ENCODE measurements at places on chromosomes 1 and 21. TPM values are rescaled to one million over a fixed set of nuclear protein-coding genes. Genes with fewer than 3 reads are reported as not detected.
A peak's percentile ranks its signal among the peaks of the same experiment; 100 is the strongest.

- no peak for DNase-seq
Observed at GRCh38 chr21:45164838-45165237, 90.5 kb downstream of the ADARB1 start.

GRCh38 chr1:227996187-227996950, 10.4 kb upstream of the WNT3A start:
- peak; percentile 39 for DNase-seq

DNA sequence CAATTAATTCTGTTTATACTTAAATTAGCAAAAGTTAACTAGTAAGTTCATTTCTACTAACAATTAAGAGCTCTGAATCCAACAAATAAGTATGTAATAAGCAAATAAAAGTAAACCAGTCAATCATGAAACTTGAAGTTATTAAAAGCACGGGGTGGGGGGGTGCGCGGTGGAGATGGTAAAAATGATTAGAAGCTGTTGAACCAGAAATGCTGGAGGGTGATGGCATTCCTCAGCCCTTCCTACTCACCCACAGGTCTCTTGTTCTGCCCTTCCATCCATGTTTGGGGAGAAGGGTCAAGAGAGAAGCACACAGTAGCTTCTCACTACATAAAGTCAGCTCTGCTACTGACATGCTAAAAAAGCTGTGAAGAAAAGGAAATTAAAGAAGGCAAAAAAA, 63.5 kb downstream of the AKT3 start:
- DNase-seq, result no peak

GRCh38 chr1:220684890-220685289, 5.3 kb upstream of the C1orf115 start:
- DNase-seq, result no peak

GRCh38 chr21:44547656-44548331, 3.5 kb downstream of the KRTAP10-2 start:
- no peak for DNase-seq

DNA sequence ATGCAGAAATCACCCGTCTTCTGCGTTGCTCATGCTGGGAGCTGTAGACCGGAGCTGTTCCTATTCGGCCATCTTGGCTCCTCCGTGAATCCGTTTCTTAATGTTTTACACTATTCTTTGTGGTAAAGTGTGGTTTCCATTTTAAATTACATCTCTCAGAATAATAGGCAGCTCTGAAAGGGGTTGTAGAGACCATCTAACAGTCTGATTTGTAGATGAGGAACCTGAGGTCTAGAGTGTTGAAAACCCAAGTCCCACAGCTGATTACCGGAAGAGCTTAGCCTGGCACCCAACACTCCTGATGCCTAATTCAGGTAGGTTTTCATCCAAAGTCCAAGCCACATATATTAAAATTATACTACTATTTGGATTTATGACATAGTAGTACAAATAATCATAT, 144.0 kb downstream of the LEPR start:
- DNase-seq, result no peak

DNA sequence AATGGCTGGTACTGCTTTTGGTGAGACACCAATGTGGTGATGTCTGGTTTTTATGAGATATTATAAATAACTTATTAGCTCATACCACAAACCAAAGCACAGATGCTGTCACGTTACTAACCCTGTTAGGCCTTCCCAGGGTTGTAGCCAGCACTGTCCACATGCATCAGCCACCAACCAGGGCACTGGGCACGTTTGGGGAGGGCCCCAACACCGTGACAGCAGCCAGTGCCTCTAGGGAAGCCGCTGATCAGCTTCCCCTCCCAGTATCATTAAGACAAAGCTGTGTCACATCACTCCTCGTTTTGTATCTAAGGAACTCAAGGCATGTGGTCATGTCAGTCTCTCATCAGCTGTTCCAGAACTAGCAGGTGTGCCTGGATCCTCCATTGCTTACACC, 13.9 kb downstream of the URB1 start:
- DNase-seq, result no peak

DNA sequence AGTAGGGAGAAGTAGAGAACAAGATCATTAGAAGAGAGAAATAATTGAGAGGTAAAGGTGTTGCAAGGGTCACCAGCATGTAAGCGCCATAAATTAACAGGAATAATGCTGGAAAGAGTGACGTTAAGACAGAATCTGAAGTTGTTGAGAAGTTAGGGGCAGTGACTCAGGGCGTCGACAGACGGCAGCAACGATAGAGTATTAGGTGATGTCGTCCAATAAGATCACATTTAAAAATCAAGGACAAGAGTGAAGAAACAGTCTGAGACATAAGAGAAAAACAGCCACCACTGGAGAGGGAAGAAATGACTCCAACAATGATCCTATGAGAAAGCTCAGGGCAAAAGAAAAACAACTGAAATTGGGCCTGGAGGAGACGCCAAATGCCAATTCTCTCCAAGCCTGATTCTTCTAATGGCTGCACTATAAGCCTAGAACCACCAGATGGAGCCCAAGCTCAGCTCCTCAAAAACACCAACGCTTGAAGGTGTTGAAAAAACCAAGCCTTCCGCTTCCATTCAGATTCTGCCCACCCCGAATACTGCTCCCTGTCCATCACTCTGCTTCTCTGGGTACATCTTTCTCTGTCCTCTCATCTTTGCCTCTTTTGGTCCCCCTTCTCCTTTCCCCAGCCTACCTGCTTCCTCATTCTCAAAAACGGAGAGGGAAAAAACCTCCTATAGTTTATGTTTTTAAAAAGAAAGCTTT, 70.0 kb downstream of the LUZP1 start:
- DNase-seq, result peak; percentile 84

DNA sequence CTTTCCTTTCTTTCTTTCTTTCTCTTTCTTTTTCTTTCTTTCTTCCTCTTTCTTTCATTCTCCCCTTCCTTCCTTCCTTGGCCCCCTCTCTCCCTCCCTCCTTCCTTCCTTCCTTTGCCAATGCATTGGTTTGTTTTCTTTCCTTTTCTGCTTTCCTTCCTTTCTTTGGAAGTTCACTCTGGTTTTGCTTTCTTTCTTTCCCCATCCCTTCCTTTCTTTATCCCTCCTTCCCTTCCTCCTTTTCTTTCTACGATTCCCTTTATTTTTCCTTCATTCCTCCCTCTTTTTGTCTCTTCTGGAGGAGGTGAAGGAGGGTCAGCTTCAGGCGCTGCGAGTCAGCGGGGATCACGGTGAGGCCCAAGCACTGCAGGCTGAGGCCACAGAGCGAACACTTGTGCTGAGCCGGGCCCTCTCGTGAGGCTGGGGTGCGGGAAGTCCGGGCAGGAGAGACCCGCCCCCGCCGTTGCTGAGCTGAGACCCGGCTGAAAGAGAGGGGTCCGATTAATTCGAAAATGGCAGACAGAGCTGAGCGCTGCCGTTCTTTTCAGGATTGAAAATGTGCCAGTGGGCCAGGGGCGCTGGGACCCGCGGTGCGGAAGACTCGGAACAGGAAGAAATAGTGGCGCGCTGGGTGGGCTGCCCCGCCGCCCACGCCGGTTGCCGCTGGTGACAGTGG, 1.5 kb downstream of the SIM2 start:
- no peak for DNase-seq

DNA sequence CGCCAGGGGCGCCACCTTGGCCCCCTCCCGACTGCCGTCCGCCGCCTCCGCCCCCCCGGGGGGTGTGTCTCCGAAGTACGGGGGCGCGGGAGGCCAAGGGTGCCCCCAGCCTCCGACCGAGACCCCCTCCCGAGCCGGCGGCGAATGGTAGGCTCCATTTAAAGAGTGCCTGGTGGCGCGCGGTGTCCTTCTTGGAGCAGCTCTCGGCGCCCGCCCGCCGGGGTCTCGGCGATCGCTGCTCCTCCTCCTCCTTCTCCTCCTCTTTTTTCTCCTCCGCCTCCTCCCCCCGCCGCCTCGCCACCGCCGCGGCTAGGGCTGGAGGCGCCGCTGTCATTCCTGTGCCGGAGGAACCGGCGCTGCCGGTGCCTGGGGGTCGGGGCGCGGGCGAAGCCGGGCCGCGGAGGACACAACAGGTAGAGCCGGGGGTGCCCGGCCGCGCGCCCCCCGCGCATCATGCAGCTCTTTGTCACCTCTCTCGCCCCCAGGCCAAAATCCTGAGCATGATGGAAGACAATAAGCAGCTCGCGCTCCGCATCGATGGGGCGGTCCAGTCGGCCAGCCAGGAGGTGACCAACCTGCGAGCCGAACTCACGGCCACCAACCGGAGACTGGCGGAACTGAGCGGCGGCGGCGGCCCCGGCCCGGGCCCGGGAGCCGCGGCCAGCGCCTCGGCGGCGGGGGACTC, at the start of gene KAZN:
Gene KAZN, plus strand, starts transcription at position 188 of the 685 bp plus-strand sequence.
- no peak for DNase-seq

GRCh38 chr1:64631346-64632034, 113.4 kb upstream of the RAVER2 start:
- DNase-seq, result no peak

DNA sequence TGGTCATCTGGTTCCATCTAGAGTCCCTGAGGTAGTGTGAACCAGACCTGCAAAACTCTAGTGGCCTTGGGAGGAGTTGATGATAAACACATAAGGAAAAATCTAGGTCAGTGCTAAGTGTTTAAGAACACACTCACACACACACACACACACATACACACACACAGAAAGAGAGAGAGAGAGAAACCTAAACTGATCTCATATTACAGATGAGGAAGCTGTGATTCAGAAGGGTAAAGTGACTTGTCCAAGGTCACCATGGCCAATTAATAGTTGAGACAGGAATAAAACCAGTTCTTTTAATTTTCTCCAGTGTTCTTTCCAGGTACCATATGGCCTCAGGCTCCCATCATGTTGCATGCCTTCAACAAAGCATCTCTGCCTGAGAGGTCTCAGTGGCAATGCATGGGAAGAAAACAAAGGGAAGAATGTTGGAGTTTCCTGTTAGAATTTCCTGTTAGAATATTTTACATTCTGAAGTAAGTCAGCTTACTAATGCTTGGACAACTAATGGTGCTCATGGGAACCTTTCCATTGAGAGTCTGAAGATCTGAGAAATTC, 77.3 kb upstream of the TSPAN2 start:
- DNase-seq, result peak; percentile 39

- DNase-seq, result peak; percentile 68
Observed at GRCh38 chr21:45001134-45002095, 61.6 kb downstream of the SLX9 start.

- no peak for DNase-seq
Observed at GRCh38 chr1:2936559-2937515, 84.4 kb upstream of the ACTRT2 start.

- peak; percentile 95 for DNase-seq
Observed at GRCh38 chr1:201593200-201593921, 54.4 kb downstream of the NAV1 start.

DNA sequence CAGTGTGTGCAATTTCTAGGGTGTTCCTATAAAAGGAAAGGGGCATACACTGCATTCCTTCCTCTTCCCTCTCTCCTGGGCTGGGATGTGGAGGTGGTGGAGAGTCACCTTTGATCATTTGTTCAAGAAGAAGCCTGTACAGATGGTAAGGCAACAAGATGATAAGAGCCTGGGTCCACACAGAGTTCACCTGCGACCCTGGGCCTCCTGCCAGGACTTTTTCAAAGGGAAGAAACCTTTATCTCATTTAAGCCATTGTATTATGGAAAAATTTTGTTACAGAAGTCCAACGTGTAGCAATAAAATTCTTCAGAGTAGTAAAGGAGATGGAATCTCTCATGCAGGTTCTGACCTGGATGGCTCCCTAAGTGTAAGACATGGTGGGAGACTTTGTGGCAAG, 189.1 kb downstream of the MIS18A start:
- DNase-seq, result no peak

DNA sequence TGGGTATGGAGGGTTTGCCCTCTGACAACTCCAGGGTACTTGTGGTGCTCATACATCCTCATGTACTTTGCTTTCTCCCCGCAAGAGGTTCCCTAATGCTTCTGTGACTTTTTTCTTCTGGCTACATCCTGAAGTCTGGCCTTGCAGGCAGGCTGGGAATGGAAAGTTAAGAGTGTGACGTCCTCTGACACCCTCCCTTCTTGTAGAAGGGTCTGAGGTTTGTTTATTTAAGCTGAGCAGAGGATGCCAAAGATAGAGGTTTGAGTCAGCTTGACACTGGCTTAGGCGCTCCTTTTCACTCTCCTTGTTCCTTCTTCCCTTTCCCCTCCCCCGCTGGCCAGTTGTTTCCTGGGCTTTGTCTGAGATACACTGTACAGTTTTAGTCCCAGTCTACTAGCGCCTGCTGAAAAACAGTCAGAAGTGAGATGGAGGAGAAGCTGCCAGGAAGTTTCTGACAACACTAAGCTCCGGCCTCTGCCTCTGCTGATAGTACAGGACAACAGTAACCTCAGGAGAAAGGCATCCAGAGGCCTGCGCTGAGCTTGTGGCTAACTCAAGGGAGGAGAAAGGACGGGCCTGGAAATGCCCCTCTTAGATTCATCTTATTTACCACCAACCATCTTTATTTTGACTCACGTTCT, at the start of gene MACF1:
Gene MACF1, plus strand, starts transcription at position 255 of the 641 bp plus-strand sequence. Its CDS starts 328 bp downstream, at position 583.
- peak; percentile 98 for DNase-seq

DNA sequence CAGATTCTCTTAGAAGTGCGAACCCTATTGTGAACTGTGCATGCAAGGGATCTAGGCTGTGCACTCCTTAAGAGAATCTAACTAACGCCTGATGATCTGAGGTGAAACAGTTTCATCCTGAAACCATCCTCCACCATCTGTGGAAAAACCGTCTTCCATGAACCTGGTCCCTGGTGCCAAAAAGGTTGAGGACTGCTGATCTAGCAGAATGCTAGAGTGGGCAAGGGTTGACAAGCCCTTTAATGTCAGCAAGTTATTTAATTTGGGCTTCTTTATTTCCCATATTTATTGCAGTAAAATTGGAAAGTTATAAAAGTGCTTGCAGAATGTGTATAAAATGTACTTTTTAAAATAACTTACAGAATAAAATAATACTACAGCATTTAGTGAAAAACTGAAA, 26.4 kb downstream of the ALG14 start:
- DNase-seq, result no peak

GRCh38 chr1:1889090-1889750, 1.7 kb downstream of the GNB1 start:
- DNase-seq, result no peak

DNA sequence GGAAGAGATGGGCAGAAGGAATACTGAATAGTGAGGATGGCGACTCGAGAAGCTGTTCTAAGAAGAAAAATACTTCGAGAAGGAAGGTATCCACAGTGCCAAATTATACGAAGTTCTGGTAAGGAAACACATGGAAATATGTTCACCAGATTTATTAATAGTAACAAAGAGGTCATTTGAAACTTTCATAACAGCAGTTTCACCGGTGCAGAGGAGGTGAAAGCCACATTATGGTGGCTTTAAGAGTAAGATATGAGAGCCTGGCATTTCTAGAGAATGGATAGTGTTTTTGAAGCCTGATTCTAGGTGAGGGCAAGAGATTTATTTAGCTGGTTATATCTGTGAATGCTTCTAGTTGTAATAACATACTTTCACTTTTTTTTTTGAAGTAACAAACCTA, 56.2 kb downstream of the DPYD start:
- DNase-seq, result no peak

- DNase-seq, result no peak
Observed at GRCh38 chr1:3287656-3288160, 166.8 kb upstream of the ARHGEF16 start.

GRCh38 chr1:240455228-240455821, 156.6 kb downstream of the GREM2 start:
- DNase-seq, result no peak

Gene SPRR3
- total RNA-seq, result not detected

Gene IVL
- total RNA-seq, result not detected

Gene ESRRG
- total RNA-seq, result 0.83 TPM

Gene OR2T35
- not detected for total RNA-seq

Gene TTC22
- not detected for total RNA-seq

Gene FAM110D
- total RNA-seq, result not detected

Gene LCE1E
- total RNA-seq, result not detected

Gene TCP10L
- total RNA-seq, result 0.83 TPM

Gene OR2M4
- total RNA-seq, result not detected

Gene TDRD5
- not detected for total RNA-seq

Gene PDC
- not detected for total RNA-seq

Gene C1orf174
- 24.1 TPM for total RNA-seq

Gene PFDN2
- 45.5 TPM for total RNA-seq
